Coronary artery (tissue), 2 donors: ENCODE measurements at places on chromosomes 11 and 22.

- no peak for DNase-seq
Observed at GRCh38 chr11:56783448-56784041, 35.0 kb upstream of the OR9G4 start.

GRCh38 chr11:2998073-2998850 is 6.1 kb upstream of the NAP1L4 start:
- DNase-seq: peak; percentile 54

DNA sequence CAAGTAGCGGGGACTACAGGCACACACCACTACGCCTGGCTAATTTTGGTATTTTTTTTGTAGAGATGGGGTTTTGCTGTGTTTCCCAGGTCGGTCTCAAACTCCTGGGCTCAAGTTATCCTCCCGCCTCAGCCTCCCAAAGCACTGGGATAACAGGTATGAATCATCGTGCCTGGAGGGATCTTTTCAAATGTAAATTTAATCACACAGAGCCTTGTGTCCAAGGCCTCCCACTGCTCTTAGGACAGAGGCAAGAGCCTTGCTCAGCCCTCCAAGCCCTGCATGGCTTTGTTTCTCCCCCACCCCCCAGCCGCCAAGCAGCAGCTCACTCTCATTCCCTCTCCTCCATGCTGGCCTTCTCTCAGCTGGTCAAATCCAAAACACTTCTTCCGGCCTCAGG is 75.3 kb upstream of the CREB3L1 start:
- no peak for DNase-seq

- no peak for DNase-seq
Observed at GRCh38 chr22:49701380-49702067, 126.1 kb downstream of the BRD1 start.

DNA sequence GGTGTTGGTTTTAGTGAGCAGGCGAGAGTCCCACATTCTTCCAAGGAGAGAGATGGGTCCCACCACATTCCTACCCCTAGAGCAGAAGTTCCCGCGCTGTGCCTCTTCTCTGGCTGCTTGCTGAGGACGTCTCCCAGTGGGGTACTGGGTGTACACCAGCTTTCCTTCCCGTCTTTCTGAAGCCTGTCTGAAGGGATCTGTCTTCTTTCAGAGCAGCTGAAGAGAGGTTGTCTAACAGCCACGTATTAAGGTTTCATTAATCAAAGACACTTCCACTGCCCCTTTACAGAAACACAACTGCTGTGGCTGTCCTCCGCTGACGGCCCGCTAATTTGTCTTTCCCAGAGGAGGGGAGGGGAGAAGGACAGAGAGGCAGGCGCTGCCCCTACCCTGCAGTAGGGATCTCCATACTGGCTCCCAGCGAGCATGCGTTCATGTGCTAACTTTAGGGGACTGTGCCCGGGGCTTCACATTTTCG is 56.0 kb downstream of the ZBTB16 start:
- DNase-seq: no peak

GRCh38 chr11:2740275-2740940 is 40.6 kb upstream of the KCNQ1OT1 start:
- no peak for DNase-seq

DNA sequence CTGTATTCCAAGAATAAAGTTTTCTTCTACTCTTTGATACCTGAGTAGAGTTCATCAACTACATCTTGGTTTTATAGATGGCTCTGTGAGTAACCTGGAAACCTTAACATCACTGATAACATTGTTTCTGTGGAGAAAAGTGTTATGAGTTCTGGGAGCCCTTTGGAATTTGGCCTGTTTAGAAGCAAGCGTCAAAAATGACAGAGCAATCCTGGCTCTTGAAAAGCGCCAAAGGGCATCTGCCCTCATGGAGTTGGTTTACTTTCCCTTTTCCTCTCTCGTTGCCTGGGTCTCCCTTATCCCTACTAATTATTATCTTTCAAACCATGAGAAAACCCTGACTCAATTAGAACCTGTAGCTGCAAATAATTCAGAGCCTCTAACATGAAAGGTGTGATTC is 140.1 kb downstream of the DBX1 start:
- no peak for DNase-seq

DNA sequence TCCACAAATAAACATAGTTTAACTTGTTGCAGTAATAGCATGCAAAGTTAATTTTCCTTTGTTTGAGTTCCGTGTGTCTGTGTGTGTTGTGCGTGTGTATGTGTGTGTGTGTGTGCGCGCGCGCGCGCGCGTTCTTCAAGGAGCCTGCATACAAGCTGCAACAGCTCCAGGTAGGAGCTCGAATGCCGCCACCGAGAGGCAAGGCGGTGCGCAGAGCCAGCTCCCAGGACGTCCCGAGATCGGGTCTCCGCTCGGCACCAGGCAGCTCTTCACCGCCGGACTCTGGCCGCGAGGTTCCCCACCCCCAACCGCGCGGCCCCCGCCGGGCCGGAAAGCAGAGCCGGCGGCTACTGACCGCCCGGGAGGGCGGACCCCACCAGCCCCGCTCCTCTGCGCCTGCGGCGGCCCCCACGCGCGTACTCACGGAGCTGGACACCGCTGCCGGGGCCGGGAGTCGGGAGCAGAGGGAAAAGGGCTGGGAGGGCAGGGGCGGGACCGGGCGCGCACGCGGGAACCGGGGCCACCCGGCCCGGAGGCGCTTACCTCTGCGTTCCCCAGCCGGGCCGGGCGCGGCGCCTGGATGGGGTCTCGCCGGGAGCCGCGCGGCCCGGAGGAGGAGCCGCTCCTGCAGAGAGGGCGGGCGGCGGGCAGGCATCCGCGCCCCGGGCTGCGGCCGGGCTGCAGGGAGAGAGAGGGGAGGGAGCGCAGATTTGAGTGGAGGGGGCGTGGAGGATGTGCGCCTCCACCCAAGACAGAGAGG is 40.4 kb upstream of the AKIP1 start:
- DNase-seq: no peak

DNA sequence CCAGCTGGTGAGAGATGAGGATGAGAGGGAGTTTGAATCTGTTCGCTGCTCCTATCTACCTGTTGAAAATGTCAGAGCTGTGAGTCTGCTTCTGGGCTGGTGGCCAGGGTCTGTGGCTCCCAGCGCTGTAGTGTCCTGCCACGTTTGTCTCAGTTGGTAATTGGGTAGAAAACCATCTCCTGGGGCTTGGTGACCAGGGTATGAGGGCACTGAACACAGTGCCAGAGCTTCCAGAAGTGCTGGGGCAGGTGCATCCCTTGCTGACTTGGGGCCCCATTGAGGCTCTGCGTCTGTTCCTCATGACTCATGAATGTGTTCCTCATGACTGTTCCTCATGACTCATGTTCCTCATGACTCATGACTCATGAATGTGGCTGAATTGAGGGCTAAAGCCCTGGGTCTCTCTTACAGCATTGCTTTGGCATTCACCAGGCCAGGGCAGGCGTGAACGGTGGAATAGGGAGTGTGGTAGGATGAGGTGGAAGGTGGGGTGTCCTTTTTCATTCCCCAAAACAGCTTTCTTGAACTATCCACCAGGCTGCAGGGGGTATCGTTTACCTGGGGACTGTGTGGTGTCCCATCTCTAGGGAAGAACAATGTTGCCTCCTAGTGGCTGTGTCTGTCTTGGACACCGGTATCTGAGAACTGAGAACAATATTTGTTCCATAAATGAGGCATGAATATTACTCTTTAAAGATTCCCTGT is 139.5 kb downstream of the COMMD9 start:
- peak; percentile 77 for DNase-seq

GRCh38 chr11:13550761-13551160 is 55.0 kb upstream of the PTH start:
- no peak for DNase-seq

- no peak for DNase-seq
Observed at GRCh38 chr22:43571181-43571580, 159.4 kb downstream of the MPPED1 start.

DNA sequence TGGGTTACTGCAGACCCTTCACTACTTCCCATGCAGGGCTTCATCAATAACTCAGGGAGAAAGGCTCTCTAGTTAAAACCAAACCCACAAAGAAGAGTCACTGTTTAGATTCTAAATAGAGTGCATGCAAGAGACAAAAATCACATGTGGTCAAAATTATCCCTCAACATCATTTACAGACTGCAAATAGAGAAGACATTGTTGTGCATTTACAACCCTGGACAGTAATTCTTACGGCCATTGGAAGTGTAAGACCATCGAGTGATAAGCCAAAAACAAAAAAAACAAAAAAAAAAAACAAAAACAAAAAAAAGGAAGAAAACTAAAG is 93.4 kb downstream of the RASSF10 start:
- no peak for DNase-seq

DNA sequence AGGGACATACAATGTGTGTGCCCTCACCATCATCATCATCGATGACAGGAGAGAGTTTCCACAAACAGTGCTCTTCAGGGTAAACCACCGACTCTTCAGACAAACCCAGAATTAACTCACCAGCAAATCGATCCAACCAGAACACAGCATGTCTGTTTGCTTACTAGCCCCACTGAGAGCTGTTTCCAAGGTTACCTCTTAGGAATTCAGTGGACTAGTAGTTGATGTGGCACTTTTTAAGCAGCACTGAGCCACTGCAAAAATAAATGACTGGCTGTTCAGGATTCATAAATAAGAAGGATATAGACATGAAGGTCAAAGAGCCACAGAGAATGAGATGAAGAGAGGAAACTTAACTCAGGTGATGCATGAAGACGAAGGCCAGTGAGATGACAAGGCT is 83.1 kb downstream of the PARVA start:
- DNase-seq: no peak

DNA sequence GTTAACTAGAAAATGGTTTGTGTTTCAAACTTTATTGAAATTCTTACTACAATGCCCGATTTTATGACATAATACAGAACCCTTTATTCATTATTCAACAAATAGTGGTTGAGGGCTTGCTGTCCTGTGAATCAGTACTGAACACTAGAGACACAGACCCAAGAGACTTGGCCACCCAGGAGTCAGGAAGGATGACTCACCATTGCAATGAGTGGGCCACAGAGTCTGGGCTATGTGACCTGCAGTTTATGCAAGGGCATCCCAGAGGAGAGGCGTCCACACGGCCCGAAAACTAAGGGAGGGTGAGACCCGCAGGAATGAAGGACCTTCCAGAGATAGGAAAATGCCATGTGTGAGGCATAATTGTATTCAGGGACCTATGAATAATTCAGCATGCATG is 143.8 kb upstream of the DDI1 start:
- DNase-seq: no peak

DNA sequence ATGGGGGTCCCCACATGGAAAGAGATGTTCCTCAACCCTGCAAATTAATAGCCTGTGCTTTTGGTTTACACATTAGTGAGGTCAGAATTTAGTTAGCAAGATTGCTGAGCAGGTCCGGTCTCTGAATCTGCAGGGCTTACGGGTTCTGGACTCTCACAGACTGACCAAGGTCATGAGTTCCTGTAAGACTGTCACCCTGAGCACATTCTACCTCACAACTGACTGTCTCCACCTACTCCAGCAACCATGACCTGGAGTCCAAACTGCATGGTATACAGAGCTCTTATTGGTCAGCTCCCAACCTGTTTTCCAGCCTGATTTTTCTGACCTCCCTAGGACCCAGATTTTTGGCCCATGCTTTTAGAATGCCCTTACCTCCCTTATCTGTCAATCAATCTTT is 28.2 kb downstream of the DKK3 start:
- DNase-seq: no peak

GRCh38 chr11:4041731-4042391 is 52.7 kb upstream of the RRM1 start:
- DNase-seq: no peak

DNA sequence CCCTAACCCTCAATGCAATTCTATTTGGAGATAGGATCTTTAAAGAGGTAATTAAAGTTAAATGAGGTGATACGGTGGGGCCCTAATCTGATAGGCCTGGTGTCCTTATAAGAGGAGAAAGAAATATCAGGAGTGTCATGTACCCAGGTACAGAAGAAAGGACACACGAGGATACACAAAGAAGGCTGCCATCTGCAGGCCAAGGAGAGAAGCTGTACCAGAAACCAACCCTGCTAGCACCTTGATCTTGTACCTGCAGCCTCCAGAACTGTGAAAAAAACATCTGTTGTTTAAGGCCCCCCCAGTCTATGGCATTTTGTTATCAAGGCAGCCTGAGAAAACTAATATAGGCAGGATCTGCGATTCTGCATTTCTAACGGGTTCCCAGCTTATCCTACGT is 44.2 kb downstream of the FBXO7 start:
- DNase-seq: no peak

GRCh38 chr11:69807106-69807815 is 12.0 kb downstream of the FGF3 start:
- DNase-seq: no peak

DNA sequence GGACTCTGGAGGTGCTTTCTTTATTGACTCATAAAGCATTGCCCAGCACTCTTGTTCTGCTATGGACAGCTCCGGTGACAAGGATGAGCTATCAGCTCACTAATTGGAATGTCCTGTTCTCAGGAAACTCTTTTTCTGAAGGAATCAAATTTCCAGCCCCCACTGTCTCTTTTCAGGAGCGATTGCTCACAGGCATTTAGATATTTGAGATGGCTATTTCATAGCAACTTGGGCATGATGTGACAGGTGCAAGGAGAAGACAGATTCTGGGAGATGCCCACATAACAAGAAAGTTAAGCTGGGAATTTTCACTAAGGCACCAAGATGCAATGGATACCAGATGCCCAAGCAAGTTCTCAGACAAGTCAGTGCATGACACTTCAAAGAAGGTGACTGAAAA is 123.4 kb upstream of the CSNK2A3 start:
- no peak for DNase-seq

DNA sequence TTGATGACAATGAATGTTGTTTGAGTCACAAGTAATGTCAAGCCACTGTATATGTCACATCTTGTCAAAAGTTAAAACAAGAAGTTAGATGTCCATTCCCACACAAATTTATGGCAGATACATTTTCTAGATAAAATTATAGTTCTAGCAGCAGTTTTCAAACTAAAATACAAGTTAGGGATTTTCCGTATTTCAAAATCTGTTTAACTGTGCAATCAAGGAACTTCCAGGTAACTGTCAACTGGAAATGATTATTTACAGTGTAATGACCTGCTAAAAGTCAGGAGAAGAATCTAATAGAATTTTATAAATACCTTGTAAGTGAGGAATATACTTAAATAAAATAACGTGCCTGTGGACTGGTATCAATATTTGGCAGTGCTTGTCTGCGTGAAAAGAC is 111.5 kb downstream of the PDE3B start:
- DNase-seq: no peak

DNA sequence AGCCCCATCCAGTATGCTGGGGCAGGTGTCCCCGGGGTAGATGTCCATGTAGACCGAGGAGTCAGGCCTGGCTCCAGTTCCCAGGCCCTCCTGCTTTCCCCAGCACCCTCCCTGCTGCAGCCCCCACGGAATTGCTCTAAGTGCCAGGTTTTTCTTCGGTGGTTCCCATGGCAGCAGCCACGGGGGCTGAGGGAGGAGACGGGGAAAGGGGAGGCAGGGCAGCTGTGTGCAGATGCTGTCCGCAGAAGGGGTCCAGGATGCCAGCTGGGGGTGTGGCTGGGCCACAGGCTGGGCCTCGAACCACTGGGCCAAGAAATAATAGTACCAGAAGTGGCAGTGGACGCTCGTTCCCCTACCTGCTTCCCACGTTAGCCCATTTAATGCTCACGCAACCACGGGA is 25.0 kb downstream of the SHISAL1 start:
- no peak for DNase-seq

- DNase-seq: no peak
Observed at GRCh38 chr11:2929950-2930703, 907 bp upstream of the PHLDA2 start.

- peak; percentile 97 for DNase-seq
Observed at GRCh38 chr22:17570851-17571631, 7.7 kb downstream of the SLC25A18 start.

- DNase-seq: no peak
Observed at GRCh38 chr11:105986554-105986953, 35.5 kb downstream of the MSANTD4 start.
